ENCODE measurements at places on chromosomes 1 and 21.
A peak's percentile ranks its signal among the peaks of the same experiment; 100 is the strongest.

DNA sequence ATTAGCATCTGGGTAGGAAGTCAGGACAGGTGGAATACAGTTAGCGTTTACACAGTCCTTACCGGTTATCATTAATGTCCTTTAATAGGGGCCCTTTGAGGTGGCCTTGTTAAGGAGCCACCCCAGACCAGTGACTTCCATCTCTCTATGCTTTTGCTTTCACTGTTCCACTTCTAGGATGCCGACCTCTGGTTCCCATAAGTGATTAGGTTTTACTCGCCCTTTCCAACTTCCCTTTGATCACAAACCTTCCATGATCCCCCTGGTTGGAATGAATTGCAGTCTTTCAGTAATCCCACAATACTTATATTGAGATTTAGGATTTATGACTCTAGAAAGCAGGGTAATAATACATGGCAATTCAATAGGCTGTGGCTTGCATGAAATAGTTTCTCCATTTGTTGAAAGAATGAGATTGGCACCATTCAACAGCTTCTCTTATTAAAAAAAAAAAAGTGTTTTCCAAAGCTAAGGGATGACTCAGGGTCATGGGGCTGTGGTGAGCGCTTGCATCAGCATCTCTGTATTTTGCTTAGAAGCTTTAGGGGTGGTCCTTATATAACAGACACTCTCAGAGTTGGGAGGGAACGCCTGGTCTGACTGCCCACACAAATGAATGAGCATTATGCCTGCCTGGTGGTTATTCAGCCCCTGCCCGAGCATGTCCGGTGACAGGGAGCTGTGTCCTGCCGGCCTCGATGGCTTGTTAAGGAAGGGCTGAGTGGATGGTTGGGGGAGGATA, 110.5 kb downstream of the CNIH3 start:
- DNase-seq, result peak; percentile 83

DNA sequence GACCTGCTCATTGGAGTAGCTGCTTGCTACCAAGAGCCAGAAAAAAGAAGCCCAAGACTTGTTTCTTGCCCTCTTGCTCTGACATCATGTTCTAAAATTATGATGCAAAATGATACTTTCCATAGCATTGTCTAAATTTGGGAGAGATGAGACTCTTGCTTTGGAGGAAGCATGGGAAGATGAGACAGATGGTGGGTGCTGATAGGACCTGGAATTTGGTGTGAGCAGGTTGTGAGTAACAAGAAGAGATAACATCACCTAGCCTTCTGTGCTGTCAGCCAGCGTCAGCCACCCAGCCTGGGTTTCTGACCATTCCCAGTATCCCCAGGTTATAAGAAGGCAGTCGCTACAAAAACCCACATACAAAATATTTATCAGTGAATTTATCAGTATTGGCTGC, 67.1 kb upstream of the GCLM start:
- no peak for DNase-seq

DNA sequence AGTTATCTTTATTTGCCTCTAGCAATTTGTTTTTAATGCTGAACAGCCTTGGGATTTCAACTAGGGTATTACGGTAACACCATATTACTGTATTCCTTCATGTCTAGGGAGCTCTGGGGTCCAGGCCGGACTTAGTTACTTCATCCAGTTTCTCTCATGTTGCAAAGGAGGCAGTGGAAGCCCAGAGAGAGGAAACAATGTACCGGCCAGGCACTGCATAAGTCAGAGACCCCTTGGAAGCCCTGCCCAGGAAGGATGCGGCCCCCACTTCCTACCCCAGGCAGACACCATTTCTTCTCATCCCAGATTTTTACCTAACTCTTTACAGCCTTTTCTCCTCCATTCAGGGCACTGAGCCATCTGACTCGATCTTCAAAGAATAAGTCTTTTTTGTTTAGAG, 32.5 kb downstream of the TRABD2B start:
- DNase-seq, result no peak

DNA sequence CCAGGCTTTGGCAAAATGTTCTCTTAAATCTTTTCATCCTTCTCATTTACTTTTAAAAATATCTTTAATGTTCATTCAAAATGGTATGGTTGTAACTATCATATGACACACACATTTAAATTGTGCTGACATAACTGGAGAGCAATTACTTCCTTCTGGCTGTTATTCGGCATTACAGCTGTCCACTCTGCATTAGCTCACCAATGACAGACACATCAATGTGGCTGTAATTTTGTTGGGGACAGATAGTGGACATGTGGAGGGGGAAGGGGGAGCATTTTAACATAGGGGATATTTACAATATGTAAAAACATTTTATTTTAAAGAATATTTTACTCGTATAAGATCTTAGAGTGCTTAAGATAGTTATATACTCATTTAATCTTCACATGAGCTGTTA, 319.8 kb downstream of the HMCN1 start:
- no peak for DNase-seq

DNA sequence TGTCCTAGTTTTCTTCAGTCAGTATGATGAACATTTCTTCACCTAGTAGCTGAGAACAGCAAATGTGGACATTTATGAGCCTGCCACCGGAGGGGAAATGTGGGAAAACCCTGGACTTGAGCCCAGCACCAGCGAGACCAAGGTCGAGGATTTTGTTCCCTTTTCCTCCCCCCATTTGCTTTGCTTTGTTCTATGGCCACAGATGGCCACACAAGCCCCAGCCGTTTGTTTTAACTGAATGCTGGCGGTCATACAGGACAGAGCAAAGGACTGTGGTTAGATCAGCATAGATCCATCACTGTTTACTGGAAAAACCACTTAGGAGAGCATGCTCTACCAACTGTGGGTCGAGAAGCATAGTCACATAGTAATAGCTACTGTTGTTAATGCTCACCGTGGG, 20.9 kb downstream of the SH2D2A start:
- DNase-seq, result no peak

- DNase-seq, result no peak
Measured at GRCh38 chr1:89600451-89601224, 32.3 kb upstream of the LRRC8C start.

GRCh38 chr1:114015075-114015474, 35.8 kb downstream of the OLFML3 start:
- no peak for DNase-seq

DNA sequence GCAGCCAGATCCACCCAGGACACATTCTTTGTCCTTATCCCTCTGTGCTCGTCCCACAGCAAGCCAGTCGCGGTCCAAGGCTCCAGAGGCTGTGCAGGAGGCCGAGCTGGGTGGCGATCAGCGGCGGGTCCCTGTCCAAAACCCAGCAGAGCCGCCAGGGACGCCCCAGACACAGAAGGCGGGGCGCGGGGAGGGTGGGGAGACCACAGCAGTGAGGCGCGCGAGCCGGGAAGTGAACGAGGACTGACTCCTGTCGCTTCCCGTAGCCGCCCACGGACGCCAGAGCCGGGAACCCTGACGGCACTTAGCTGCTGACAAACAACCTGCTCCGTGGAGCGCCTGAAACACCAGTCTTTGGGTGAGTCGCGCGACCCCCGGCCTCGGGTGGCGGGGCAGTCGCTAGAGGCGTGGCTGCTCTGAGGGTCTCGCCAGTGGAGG, at the start of gene LGALS8:
Gene LGALS8, plus strand, starts transcription at position 279 of the 438 bp plus-strand sequence. CDS start 2,089 bp downstream, outside the sequence.
- peak; percentile 96 for DNase-seq

DNA sequence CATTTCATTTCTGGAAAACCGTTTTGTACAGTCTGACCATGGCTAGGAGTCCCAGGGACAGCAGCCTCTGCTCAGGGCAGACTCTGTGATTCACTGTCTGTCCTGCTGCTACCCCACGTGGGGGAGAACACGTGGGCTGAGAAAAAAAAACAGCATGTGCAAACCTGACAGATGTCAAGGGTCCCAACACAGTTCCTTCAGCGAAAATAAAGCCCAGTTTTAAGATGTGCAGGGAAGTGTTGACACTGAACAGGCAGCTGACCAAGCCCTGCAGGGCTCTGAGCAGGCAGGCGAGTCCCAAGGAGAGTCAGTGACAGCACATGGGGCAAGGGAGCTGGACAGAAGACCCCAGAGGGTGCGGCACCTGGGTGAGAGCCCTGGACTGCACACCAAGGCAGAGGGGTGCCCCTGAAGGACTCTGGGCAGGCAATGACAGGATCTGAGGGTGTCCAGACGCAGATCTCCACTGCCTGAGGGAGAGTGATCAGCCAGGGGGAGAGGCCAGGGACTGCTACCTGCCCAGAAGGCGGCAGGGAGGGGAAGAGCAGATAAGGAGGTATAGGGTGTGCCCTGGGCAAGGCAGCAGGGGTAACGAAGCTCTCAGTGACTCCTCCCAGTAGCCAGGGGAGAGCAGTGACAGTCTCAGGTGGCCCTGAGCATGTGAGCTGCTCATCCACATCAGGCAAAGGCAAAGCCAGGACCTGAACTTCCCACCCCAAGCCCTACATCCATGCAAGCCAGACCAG, 5.1 kb upstream of the SPATC1L start:
- peak; percentile 63 for DNase-seq

DNA sequence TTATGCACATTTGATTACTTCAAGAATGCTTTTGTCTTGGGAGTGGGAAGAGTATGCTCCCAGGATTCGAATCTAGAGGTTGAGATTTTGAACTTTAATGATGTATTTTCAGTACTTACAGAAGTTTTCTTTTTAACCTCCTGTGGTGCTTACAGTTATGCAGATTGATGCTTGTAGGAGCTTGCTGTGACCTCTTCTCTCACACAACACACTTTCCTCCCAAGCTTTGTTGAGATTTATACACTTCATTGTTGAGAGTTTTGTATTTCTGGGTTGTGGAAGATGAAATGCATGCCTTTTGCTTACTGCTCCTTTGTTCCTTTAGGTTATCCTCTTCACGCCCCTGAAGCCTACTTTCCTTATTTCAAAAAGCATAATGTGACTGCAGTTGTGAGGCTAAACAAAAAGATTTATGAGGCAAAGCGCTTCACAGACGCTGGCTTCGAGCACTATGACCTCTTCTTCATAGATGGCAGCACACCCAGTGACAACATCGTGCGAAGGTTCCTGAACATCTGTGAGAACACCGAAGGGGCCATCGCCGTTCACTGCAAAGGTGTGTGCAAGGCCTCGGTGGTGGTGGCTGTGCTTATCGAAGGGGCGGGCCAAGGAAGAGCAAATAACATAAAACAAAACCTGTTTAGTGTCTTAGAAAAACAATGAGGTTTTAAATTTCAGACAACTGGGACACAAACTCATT, 75.5 kb upstream of the GPR88 start:
- DNase-seq, result no peak

DNA sequence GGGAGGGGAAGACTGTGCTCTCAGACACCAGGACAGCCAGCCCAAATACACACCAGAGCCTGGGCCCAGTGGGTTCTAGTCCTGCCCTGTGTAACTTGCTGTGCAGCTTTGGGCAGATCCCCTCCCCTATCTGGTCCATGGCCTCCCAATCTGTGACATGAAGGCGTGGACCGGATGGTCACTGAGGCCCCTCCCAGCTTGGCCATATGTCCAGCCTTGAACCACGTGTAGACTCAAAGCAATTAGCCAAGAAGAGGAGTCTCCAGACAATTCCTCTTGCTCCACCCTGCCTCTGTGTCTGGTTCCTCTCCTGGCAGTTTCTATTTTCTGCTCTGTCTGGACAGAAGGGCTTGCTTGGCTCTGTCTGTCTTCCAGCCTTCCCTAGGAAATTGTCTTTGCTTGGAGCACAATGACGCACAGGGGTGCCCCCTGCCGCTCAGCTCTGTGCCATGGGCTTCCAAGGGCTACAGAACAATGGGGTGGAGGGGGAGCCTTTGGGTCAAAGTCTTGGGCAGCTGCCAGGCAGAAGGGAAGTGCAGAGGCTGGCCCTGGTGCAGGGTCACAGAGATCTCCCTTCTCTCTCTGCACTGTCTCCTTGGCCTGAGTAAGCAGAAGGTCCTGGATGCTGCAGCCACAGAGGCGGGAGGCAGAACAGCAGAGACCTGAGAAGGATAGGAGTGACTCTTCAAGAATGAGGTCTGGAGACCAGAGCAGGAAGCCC, 66.1 kb downstream of the TENT5C start:
- DNase-seq, result no peak

DNA sequence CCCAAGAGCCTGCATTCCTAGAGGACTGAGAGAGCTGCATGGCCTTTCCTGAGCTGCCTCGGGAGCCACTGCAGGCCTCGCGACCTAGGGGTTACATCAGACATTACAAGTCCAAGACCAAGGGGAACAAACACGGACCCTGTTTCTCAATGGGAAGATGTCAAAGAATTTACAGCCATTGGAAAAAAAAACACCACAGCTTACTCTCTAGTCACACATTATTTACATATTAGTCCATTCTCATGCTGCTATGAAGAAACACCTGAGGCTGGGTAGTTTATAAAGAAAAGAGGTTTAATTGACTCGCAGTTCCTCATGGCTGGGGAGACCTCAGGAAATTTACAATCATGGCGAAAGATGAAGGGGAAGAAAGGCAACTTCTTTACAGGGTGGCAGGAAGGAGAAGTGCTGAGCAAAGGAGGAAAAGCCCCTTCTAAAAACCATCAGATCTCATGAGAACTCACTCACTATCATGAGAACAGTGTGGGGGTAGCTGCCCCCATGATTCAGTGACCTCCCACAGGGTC, 8.4 kb upstream of the PRMT2 start:
- no peak for DNase-seq

GRCh38 chr1:116679828-116680628, 12.5 kb upstream of the IGSF3 start:
- no peak for DNase-seq

DNA sequence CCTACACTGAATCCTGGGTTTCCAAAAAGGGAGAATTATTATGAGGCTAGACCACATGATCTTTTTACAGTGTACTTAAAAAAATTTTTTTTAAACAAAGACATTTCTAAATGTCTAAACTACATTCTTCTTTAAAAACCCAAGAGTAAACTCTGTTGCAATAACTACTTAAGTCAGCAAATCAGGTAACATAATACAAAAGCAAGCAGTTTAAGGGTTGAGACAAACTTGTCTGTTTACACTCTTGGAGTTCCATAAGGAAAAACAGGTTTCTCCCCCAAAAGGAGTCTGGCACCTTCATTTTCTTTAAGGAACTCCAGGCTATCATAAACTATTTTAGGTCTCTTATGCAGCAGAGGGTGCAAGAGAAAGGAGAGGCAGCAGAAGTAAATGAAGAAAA, 12.5 kb upstream of the ANKRD45 start:
- no peak for DNase-seq

- DNase-seq, result no peak
Measured at GRCh38 chr1:5881526-5882222, 110.6 kb downstream of the NPHP4 start.

DNA sequence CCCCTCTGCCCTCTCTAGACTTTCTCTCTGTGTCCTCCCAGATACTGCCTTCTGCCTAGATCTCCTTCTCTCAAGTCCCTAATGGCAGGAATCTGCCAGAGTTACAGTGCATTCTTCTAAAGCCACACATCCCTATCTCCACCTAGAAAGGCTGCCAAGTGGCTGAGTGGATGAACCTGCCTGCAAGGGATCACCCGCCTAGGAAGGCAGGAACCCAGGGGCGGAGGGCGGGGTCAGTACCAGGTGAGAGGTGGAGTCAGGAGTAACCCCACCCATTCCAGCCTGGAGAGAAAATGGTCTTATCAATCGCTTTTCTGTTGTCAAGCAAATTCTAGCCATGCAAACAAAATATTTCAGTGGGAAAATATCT, 60.8 kb downstream of the BCAR3 start:
- DNase-seq, result no peak

DNA sequence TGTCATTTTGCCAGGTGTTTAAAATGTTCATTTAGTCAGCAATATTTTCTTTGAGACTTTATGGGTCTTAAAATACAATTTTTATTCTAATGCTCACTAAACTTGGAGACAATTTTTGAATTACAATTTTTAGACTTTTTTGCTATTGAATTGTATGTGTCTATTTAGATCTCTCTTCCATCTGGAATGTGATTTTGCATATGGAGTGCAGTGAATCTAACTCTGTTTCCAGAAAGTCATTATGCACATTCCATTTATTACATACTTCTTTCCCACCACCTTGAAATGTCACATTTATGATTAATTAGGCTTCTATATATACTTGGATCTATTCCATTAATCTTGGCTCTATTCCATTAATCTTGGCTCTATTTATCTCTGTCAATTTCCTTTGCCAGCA, 5.6 kb upstream of the TSPEAR start:
- no peak for DNase-seq
